ENCODE measurements at places on chromosomes 2 and 18.

DNA sequence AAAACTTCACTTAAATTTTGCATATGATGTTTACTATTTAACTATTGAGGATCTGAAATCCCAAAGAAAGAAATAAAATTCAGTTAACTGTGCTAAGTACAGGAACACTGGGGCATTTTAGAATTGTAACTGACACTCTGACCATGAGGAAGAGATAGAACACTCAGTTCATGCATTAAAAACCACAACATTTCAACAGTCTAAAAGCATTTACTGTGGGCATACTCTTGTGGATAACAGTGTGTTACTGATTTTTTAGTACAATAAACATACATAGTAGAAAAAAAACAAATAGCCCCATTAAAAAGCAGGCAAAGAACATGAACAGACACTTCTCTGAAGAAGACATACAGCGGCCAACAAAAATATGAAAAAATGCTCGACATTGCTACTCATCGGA is 1122.7 kb upstream of the PIK3C3 start:
- DNase-seq: no peak

DNA sequence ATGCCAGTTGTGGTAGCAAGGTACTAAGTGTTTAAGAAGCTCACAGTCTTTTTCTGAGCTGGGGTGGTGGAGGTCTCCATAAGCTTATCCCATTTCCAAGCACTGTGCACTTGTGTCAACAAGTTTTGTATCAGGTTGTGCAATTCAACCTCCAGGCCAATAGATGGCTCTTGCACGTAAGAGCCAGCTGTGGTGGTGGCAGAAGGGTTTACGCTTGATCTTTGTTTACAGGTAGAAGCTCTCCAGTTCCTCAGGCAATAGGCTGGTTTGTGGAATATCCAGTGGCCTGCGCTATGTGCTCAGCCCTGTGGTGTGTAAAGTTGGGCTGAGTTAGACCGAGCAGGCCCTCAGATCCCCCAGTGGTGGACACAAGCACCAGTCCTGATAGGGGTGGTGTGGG is 89.7 kb upstream of the CNTNAP5 start:
- DNase-seq: no peak

DNA sequence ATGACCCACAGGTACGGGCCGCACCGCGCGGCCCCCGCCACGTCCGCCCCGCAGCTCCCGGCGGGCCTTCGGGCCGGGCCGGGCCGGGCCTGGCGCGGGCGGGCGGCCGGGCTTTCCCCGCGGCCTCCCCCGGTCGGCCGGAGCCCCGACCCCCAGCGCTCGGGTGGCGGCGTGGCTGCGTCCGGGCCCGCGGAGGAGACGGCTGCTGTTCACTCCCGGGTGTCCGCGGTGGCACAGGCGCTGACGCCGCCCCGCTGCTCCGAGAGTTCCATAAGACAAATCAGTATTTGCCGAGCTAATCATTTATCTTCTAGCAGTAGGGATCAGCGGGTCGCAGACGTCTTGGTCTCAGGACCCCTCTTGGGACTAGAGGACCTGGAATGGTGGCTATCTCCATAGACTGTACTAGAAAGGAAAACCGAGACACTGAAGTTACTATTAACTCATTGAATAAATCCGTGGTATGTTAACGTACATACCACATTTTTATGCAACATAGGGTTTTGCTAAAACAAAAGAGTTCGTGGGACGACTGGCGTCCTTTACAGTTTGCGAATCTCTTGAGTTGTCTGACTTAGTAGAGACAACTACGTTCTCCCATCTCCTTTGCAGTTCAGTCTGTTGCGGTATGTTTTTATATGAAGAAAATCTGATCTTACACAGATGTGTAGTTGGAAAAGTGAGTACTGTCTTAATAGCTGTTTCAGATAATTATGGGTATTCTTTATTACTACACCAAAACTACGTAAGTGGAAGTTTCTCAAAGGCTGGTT is 500 bp downstream of the LIMS1 start:
- no peak for DNase-seq

DNA sequence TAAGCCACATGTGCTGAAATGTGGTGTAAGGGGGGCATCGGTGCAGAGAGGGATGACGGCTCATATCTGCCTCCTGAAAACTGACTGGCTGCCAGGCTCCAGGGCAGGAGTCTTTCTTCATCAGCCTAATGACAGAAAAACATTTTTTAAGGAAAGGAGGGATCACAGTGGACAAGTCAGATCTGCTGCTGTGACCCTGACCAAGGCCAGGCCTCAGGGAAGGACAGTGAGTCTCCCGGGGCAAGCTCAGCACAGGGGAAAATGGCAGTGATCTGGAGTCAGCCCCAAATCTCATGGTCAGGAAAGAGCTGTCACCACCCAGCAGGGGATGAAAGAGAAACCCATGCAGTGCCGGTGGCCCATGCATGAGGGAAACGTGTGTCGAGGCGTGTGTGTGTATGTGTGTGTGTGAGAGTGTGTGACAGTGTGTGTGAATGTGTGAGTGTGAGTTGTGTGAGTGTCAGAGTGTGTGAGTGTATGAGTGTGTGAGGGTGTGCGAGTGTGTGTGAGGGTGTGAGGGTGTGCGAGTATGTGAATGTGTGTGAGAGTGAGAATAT is 134.5 kb downstream of the INHBB start:
- no peak for DNase-seq

DNA sequence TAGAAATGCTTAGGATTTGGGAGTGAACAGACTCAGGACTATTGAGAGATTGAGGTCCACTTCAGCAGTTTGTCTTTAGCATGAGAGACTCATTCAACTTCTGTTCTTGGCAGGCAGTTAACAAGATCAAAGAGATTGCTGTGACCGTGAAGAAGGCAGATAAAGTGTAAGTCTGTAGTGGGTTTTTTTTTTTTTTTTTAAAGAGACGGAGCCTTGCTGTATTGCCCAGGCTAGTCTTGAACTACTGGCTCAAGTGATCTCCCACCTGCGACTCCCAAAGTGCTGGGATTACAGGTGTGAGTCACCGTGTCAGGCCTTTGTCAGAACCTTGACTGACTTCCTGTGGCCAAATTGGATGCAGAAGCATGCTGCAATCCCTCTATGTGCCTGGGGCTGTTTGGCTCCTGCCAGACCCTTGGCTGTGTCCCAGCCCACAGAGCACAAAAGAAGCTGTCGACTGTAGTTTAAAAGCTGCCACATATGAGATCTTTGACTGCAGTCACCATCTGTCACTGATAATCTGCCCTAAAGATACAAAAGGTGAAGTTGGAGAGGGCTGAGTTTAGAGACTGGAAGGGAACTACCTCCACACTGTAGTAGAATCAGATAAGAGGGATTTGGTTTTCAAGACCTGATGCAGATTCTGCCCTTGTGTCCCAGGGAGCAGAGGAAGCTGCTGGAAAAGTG is 9.9 kb downstream of the CCT7 start:
- no peak for DNase-seq

- no peak for DNase-seq
Observed at GRCh38 chr2:50546790-50547189, 485.1 kb downstream of the NRXN1 start.

DNA sequence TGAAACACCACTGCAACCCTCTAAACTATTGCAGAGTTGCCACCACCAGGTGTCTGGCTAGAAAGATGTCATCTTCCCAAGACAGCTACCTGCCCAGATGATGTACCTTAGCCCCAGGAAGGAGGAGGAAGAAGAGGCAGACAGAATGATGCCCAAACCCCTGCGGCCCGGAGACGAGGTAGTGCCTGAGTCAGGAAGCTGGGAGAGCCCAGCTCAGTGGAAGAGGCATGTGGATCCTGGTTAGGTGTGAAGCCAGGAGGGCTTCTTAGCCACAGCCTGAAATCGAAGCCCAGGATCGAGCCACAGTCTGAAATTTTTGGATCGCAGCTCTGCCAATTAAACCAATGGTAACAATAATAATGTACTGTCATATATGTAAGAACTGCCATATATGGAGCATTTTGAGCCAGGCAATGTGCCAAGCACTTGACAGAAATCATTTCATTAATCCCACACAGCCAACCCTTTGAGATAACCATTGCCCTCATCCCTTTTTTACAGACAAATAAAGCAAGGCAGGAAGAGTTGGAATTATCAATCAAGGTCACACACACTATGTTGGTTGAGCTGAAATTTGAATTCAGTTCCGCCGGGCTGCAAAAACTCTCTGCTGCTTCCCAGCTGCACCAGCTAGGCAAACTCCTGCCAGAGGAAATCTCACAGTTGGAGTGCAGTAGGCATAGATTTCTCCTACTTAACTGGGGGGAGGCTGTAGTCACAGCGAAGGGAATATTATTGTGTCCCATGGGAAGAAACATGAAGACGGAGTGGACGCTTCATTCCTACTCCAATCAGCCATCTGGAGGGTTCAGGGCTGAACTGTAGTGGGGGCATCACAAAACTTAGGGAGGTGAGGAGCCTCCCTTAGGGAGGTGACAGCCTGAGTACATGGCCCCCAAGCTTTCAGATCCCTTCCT is 19.4 kb upstream of the CYP1B1 start:
- DNase-seq: no peak

GRCh38 chr2:237916296-237916695 is 50.5 kb upstream of the UBE2F start:
- no peak for DNase-seq

DNA sequence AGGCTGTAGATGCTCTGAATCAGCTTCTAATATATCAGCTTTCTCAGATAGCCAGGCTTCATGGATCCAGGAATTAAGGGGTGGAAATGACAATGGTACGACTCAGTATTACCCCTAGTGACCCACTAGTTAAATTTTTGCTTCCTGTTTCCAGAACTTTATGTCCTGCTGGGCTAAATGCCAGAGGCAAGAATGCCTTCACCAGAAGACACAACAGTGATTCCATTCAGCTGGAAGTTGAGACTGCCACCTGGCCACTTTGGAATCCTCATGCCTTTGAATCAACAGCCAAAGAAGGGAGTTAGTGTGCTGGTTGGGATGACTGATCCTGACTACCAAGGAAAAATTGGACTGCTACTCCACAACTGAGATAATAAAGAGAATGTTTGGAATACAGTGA is 239.1 kb downstream of the ASXL3 start:
- no peak for DNase-seq

GRCh38 chr18:2880473-2880872 is 33.7 kb downstream of the EMILIN2 start:
- DNase-seq: no peak

- DNase-seq: no peak
Observed at GRCh38 chr2:162053808-162054155, 20.2 kb downstream of the DPP4 start.

DNA sequence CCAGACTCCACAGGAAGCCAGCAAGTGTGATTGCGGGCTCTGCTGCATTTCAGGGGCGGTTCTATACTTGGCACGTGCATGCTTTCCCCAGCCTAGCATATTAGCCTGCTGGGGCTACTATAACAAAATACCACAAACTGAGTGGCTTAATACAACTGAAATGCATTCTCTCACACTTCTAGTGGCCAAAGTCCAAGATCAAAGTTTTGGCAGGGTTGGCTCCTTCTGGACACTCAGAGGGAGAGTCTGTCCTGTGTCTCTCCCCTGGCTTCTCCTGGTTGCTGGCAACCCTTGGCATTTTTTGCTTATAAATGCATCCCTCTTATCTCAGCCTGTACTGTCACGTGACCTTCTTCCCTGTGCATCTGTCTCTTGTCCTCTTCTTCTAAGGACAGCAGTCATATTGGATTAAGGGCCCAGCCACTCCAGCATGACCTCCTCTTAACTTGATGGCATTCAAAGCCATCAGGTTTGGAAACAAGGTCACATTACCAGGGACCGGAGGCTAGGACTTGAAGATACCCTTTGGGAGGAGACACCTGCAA is 138.7 kb downstream of the RNF152 start:
- no peak for DNase-seq

DNA sequence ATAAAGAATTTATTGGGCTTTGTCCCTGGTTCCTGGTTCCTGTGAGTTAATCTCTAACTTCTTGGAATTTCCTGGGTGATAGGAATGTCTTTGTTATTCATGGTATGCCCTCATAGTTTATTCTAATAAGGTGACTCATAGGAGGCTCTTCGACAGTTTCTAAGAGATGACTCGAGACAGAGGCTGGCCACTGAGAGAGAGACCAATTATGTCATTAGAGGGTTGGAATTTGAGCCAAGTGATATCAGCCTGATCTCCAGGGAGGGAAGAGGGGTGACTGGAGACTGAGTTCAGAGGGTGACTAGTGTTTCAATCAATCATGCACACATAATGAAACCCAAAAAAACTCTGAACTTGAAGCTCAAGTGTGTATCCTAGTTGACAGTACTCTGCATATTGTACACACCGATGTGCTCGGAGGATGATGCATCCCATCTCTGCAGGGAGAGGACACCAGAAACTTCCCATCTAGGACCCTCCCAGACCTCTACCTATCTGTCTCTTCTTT is 185.7 kb downstream of the MTCL1 start:
- peak; percentile 66 for DNase-seq

DNA sequence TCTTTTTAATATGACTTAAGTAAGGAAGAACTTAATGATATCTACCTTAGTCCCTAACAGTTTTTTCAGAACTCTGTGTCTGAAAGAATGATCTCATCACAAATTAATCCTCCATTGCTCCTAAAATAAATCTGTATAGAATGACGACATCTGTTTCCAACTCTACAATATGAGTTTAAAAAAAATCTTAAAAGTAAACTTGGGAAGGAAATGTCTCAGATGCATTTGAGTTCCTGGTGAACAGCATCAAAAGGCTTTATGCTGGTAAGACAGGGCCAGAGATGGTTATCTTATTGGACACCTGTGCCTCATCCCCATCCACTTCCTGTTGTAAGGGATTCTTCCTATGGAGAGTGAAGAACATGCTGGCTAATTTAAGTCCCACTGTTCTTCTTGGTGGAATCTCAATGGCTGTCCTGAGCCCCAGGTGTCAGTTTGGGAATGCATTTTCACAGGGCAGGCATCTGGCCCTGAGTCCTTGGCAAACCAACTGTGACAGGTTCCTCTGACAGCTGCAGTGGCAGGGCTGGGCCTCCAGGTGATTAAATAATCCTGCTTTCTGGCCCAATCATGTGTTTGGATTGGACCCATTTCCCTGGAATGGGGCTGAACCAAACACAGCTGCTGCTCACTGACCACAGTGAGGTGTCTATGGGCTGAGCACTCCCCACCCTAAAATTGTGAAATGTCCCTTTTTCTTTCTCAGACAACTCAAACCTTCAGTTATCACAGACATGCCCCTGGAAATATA is 12.9 kb upstream of the NCKAP5 start:
- no peak for DNase-seq

- peak; percentile 41 for DNase-seq
Observed at GRCh38 chr2:39730685-39731302, 48.3 kb downstream of the THUMPD2 start.

- no peak for DNase-seq
Observed at GRCh38 chr18:48762836-48763718, 187.7 kb downstream of the SMAD7 start.

GRCh38 chr2:216030216-216030615 is 16.9 kb upstream of the MREG start:
- no peak for DNase-seq

DNA sequence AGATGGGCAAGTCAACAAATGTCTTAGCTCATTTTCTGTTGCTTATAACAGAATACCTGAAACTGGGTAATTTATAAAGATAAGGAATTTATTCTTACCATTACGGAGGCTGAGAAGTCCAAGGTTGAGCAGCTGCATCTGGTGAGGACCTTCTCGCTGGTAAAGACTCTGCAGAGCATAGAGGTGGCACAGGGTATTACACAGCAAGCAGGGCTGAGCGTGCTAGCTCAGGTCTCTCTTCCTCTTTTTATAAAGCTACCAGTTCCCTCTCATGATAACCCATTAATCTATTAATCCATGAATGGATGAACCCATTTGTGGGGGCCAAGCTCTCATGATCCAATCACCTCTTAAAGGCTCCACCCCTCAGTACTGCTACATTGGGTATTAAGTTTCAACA is 109.1 kb downstream of the CDK15 start:
- DNase-seq: no peak

Measured in Panc1 (cell line).